ENCODE measurements at places on chromosomes 11 and 22. TPM values are rescaled to one million over a fixed set of nuclear protein-coding genes. Genes with fewer than 3 reads are reported as not detected.

- peak; percentile 27 for DNase-seq
These were observed 52.2 kb downstream of the PPFIA1 start for GRCh38 chr11:70322666-70323065.

GRCh38 chr11:69141742-69142141 is 14.0 kb upstream of the SMIM38 start:
- DNase-seq = no peak

DNA sequence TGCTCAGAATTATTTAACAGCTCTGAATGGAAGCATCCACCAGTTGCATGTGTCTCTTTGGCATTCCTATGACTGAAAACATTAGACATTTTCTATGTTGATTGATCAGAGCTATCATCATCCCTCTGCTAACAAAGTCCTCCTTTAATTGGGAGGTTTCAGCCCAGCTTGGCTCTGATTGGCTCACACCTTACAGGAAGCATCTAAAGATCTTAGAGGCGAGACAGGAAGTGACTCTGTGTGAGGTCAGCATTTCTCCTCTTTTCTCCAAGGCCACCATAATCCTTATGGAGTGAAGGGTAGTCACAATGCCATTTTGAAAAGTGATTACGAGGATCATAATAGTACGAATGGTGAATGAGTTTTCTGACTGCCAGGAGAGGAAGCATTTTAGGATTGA is 260.8 kb downstream of the MIAT start:
- no peak for DNase-seq

- DNase-seq = no peak
These were observed 23.8 kb downstream of the CD82 start for GRCh38 chr11:44589301-44589700.

- DNase-seq = no peak
These were observed 17.9 kb downstream of the MYEOV start for GRCh38 chr11:69311767-69312385.

DNA sequence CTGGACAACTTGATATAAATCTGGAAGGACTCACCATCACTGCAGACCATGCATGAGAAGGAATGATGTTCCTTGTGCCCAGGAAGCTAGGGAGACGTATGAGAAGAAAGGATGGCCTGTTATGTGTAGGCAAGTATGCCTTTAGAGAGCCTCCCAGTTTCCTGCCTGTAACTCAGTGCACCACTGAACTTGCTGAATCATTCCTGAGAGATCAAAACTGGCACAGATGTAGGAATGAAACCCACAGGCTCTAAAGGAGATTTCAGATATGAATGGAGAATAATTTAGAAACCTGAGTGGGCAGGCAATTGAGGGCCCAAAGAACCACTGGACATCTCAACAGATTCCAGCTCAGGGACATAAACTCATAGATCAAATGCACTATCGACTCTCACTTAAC is 38.4 kb upstream of the PRSS23 start:
- DNase-seq = no peak

DNA sequence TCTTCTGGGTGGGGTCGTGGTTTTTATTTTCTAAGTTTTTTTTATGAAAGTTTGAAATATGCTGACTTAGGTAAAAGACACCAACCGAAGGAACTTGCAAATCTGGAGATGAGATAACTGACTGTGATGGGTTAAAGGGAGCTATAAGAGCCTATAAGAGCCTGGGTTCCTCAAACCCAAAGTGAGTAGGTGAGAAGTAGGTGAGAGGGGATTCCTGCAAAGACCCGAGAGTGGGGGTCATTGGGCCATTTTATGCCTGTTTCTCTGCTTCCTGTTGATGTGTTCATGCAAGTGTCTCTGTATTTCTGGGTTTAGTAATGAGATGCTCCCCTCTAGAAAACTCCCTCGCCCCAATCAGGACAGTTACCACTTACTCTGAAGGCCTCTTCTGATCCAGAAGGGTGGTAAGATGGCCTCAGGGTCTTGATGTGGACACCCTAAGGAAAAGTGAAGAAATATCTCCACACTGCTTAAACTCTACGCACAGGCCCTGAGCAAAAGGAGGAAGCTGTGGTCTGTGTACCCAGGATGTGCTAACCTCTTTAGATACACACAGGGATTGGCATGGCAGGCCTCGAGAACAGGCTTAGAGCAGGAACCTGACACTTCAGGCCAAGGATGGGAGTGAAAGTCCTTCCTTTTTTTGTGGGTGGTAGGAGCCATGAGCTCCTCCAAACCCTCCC is 1.8 kb downstream of the FLI1 start:
- DNase-seq = no peak

DNA sequence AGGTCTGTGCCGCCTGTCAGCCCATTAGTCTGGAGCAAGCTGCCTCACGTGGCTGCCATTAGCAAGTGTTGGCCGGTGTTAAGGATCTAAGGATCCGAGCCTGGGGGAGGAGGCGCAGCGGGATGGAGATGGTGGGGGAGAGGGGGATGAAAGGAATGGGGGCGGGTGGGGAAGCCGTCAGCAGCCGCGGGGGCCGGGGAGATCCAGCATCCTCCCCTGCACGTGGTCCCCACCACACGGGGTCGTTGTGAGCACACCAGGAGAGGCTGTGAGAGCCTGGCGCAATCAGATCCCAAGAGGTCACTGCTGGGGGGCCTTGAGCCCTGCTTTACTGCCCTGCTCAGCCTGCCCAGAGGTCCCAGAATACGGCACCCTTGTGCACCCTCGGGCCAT is 7.3 kb downstream of the CABP7 start:
- peak; percentile 68 for DNase-seq

DNA sequence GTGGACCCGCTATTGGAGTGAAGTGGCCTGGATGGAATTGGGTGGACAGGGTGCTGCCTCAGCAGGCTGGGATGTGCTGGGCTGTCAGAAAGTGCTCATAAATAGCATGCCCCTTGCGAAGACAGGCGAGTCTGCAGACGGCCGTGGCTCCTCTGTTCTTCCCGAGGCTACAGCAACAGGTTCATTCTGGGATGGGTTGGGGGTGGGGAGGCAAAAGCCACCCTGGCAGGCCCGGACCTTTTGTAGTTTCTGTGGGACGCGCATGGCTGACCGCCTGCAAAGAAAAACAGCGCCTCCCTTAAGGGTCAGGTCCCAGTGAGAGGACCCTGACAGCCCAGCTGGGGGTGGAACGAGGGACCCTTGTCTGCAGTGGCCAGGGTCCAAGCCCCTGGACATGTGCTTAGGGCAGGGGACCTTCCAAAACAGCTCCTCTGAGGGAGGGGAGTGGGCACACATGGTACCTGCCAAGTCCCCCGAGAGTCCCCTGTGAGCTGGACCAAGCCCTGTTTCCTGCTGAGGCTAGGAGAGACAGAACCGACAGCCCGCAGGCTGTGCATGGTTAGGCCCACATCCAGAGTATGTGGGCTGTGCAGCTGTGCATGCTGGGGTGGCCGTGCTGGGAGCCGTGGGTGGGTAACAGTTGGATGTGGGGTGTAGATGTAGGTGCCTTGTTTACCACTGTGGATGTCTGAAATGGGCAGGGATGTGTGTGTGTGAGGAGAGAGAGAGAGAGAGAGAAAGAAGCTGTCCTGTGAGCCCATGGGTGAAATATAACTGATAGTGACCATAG is at the start of gene CRYBB3:
Gene CRYBB3, plus strand, starts transcription at position 128 of the 790 bp plus-strand sequence. CDS start 1,539 bp downstream, outside the sequence.
- no peak for DNase-seq

DNA sequence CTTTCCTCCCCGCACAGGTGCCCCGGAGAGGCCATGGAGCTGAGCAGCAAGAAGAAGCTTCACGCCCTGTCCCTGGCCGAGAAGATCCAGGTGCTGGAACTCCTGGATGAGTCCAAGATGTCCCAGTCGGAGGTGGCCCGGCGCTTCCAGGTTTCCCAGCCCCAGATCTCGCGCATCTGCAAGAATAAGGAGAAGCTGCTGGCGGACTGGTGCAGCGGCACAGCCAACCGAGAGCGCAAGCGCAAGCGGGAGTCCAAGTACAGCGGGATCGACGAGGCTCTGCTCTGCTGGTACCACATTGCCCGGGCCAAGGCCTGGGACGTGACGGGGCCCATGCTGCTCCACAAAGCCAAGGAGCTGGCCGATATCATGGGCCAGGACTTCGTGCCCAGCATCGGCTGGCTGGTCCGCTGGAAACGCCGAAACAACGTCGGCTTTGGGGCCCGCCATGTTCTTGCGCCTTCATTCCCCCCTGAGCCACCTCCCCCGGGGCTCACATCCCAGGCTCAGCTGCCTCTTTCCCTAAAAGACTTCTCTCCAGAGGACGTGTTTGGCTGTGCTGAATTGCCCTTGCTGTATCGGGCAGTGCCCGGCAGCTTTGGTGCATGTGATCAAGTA is 1.3 kb downstream of the TIGD3 start:
- DNase-seq = no peak

DNA sequence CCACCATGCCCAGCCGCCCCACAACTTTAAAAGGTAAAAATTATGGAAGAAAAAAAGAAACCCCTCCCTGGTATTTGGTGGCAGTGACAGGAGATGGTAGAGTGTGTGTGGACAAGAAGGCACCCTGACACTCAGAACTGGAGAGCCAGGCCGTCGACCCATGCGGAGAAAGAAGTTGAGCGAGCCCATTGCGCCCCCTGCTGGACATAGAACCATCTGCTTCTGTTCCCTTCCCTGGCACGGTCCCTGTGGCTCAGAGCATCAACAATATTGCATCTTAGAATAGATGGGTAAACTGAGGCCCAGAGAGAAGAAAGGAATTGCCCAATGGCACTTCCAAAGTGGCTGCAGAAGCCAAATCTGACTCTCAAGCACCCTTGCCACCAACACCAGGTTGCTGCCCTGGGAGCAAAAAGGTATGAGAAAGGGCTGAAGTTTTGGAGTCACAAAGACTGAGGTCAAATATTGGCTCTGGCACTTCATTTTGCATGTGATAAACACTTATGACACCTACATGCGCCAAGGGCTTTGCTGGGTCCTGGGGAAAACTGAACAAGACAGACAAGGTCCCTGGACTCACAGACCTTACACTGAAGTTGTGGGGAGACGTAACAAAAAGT is 8.6 kb downstream of the MRPL11 start:
- DNase-seq = peak; percentile 78

DNA sequence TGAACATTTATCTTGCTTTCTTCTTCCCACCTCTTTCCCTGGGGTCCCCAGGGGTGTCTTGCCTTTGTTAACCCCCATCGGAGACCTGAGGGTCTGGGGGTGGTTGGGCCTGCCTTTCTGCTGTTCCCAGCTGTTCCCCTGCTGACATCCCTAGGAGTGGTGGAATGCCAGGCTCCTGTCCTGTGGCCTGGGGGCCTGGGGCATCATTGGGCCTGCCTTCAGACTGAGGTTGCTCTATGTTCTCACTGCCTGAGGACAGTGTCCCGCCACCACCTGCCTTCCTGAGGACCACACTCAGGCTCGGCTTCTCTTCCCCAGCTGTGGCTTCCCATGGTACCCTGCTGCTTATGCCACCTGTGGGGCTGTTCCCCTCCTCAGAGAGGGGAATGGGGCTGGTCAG is 1.1 kb upstream of the IL18BP start:
- no peak for DNase-seq

DNA sequence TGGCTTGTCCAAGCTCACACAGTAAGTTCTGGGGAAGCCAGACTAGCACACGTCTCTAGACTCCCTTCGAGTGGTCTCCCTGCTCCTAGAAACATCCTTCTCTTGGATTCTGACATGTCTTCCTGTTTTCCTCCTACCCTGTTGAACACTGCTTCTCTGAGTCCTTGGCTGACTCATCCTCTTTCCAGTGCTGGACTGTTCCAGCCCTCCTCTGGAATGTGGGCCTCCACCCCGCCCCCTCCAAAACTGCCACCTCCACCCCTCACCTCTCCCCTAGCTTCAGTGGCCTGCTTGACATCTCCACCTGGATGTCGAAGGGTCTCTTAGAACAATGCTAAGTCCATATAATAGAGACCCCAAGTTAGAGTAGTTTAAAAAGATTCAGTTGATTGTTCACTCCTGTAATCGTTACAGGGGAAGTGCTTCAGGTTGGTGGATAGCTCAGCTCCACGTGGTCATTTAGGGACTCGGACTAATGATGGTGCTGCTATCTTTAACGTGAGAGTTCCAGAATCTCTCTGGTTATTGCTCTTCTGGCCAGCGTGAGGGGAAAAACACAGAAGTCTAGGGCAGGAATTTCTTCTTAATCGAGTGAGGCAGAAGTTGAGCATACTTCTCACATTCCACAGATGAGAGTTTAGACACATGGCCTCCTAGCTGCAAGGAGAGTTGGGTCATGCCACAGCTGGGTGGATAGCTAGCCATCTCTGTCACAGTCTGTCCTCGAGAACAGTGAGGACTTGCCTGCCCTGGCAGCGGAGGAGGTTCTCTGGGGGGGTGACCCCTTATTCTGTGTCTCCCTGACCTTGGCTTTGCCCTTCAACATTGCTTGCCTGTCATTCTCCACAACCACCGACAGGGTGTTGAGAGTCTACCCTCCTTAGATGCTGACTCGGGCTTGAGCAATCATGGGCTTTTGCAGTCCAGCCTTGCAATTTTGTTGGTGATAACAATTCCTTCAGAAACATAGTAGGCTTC is 4.7 kb upstream of the C11orf96 start:
- DNase-seq = no peak

DNA sequence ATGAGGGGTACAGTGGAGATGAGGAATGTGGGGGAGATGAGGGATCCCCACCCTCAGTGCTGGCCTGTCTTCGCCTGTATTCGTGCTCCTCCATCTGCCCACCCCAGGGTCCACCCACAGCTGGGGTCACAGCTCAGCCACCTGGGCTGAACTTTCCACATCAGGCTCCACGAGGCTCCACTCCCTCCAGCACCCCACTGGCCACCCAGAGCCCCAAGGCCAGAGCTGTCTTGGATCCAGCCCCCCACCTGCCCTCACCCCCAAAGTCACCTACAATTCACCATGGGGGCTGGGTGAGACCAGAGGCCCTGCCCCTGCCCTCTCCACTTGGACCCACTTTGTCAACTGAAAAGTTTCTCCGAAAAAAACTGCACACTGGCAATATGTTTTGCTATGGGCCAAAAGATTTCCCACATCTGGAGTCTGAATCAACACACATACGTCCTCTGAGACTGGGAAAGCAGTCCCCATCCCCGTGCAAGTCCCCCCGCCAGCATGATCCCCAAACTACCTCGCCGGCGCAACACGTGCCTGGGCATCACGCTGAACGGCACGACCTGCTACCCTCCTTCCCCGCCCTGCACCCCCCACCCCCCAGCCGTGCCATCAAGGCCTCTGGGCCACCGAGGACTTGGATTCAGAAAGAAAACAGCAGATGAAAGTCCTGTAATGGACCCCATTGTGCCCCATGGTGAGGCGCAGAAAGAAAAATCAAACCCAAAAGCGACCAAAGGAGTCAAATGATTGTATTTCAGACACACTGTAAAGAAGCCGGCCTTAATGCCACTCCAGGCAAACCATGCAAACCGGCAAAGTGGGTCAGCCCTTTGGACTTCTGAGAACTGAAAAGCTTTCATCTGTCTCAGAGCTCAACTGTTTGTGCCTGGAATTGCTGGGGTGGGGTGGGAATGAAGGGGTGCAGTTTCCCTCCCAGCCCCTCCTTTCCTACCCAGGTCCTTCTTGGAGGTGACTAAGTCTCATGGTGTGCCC is 16.5 kb upstream of the GAL start:
- peak; percentile 38 for DNase-seq

- no peak for DNase-seq
These were observed 46.8 kb downstream of the PKNOX2 start for GRCh38 chr11:125211191-125211947.

The PARVG gene
- not detected for total RNA-seq

The NFAM1 gene
- not detected for total RNA-seq

The STARD10 gene
- total RNA-seq = 501 TPM

The OR51A2 gene
- total RNA-seq = not detected

The CAPRIN1 gene
- 224 TPM for total RNA-seq

The B4GALNT4 gene
- total RNA-seq = 35.6 TPM

The FXYD2 gene
- total RNA-seq = not detected

The OR6A2 gene
- not detected for total RNA-seq

The FOSL1 gene
- total RNA-seq = 2.7 TPM

The SUSD2 gene
- 7.0 TPM for total RNA-seq
